ENCODE measurements at places on chromosomes 7 and 10. TPM values are rescaled to one million over a fixed set of nuclear protein-coding genes. Genes with fewer than 3 reads are reported as not detected.

NXPH1 gene
- total RNA-seq = not detected

TACC2 gene
- total RNA-seq = not detected

ARID5B gene
- total RNA-seq = 18.4 TPM

CYP17A1 gene
- total RNA-seq = not detected

NPTX2 gene
- not detected for total RNA-seq

HKDC1 gene
- total RNA-seq = 0.39 TPM

LBX1 gene
- total RNA-seq = not detected

LIPK gene
- total RNA-seq = not detected

DNA sequence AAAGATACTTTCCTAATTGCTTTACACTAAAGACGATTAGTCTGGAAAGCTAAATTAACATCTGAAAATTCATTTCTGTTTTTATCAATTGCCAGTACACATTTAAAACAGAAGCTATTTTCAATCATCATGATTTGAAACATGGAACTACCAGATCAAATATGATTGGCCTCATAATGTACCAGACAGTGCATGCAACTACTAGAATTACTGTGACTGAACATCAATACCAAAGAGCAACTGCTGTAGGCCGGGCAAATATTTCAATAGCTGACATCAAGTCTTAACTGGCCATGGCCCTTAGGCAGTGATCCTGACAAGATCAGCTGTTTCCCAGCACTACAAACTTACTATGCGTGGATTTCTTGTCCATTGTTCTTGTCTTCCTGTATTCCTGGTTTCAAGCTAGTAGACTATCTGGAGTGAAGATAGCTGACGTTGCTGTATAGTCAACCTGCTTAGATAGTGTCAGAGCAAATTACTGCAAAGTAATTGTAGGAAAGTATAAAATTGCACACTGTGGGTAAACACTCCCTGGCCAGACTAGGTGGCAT, 21.7 kb upstream of the WNT16 start:
- DNase-seq = no peak

DNA sequence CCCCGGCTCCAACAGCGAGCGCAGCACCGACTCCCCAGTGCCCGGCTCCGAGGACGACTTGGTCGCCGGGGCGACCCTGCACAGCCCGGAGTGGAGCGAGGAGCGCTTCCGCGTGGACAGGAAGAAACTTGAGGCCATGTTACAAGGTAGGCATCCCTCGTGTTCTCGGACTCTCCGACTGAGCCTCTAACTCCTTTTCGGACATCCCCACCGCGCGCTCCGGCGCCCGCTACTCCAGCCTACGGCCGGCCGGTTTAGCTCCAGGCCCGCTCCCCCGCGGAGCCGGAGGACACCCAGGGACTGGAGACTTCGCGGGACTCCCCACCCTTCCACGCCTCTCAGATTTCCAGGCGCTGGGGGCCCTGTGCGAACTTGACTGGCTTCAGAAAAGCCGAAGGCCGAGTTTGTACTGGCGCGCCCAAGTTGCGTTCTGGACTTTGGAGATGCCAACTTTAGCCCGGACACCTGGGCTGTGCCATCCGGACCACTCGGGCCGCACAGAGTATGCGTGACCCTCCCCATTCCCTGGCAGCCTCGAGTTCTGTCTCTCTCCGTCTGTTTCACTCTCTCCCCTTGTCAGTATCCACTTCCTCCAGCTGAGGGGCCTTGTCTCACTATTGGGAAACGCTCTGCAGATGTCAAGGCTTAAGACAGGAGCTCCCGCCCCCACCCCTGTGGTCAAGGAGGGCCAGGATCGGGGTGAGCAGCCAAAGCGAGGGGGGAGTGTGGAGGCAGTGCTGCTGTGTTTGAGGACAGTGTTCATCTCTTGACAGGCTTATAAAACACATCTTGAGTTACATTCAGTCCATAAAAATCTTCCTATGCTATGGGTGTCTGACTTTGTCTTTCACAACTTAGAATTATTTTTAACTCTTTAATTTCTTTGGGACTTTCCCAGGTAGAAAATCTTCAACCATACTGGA, 777 bp downstream of the BICC1 start:
- no peak for DNase-seq

DNA sequence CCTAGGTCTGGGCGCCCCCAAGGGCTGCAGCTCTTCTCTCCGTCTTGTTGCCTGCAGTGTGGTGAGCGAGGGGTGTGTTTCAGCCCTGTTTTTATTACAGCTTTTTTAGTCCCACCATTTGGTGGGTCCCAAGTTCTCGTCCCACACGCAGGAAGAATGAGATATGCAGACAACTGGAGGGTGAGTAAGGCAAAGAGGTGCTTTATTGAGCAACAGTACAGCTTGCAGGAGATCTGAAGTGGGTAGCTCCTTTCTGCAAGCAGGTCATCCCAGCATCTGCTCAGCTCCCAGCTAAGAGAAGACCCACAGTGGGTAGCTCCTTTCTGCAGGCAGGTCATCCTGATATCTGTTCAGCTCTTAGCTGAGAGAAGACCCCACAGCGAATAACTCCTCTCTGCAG, 28.2 kb downstream of the C10orf67 start:
- no peak for DNase-seq

- DNase-seq = no peak
These were observed 172.0 kb upstream of the GRB10 start for GRCh38 chr7:50954716-50955115.

GRCh38 chr7:155373359-155374273, 75.9 kb downstream of the INSIG1 start:
- DNase-seq = no peak

GRCh38 chr10:70575874-70576802, 26.4 kb downstream of the PRF1 start:
- peak; percentile 71 for DNase-seq

GRCh38 chr7:34759477-34760125, 101.6 kb downstream of the NPSR1 start:
- peak; percentile 3 for DNase-seq

GRCh38 chr7:101684983-101685330, 55.9 kb upstream of the MYL10 start:
- DNase-seq = no peak

GRCh38 chr10:33174674-33175434, 159.6 kb downstream of the NRP1 start:
- no peak for DNase-seq

DNA sequence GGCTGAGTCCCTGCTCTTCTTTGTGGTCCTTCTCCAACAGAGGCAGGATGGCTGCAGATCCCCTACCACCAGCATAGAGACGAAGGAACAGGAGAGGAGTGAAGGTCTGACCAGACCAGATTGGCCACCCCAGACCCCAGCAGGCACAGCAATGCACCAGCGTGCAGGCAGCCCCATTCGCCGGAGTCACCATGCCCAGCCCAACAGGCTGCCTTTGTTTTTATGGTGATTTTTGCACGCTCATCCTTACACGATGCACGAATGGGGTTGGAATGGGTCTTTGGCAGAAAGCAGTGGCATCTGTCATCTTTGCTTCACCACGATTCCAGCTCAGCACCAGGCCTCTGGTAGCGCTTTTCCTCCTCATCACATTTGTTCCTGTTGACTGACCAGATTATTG, 427.6 kb downstream of the INHBA start:
- no peak for DNase-seq

DNA sequence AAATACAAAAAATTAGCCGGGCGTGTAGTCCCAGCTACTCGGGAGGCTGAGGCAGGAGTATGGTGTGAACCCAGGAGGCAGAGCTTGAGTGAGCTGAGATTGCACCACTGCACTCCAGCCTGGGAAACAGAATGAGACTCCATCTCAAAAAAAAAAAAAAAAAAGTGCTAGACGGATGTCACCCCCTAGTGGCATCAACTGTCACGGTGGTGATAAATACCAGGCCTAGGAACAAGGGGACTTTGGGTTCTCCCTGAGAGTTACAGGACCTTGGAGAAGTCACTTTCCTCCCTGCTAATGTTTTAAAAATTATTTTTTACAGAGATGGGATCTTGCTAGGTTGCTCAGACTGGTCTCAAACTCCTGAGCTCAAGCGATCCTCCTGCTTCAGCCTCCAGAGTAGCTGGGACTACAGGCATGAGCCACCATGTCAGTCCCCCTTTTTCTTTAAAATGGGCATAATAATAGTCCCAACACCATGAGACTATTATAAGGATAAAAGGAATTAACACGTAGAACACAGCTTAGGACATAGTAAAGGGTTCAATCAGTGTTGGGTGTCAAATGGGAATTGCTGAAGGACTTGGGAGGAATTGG, 2.6 kb upstream of the TMEM130 start:
- DNase-seq = no peak

- DNase-seq = no peak
These were observed 41.6 kb upstream of the PTPRZ1 start for GRCh38 chr7:121831351-121831750.

GRCh38 chr7:30026229-30027064, at the start of gene FKBP14:
Gene FKBP14, minus strand, starts transcription at chr7:30026702. Its CDS starts 194 bp downstream, at chr7:30026508.
- DNase-seq = peak; percentile 95

- DNase-seq = no peak
These were observed 6.4 kb downstream of the MAFK start for GRCh38 chr7:1536743-1537534.
